Activated T-helper 9 cell treated with anti-CD3 and anti-CD28 coated beads, Interleukin-2, amount 50 U/mL, for 16 hours (primary cell): ENCODE measurements at places on chromosomes 1 and 21.

DNA sequence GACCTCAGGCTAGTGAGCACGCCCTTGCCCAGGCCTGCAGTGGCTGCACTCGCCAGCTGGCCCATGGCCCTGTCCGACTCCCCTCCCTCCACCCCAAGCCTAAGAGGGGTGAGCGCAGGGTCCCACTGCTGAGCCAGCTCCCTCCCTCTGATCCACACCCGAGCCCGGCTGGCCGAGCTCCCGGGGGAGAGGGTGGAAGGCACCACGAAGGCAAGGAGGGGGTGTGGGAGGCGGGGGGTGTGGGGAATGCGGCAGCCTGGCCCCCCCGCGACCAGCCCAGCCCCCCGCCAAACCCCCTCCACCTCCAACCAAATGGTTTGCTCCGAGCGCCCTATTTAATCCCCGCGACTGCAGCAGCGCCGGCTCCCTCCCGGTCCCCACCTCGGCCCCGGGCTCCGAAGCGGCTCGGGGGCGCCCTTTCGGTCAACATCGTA lies at the start of gene CADM3:
TSS of gene CADM3 (plus strand) at position 362 of the 434 bp plus-strand sequence. CDS start 151 bp downstream, outside the sequence.
- DNase-seq: no peak

DNA sequence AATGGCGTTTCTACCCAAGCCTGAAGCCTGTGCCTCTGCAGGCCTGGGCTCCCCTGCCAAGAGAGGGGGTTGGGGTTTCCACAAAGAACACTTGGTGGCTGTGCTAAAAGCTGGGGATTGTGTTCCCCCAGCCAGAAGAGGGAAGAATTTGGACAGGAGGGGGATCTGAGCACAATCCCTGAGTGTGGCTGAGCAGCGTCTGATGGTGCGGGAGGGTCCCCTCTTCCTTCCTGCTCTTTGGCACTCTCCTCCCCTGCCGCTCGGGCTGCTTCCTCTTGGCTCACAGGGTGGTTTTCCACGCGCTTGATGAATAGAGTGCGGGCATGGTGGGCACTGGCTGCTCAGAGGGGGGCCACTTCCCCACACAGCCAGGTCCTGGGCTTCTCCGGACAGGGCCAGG lies 3.7 kb downstream of the GPR37L1 start:
- DNase-seq: no peak

DNA sequence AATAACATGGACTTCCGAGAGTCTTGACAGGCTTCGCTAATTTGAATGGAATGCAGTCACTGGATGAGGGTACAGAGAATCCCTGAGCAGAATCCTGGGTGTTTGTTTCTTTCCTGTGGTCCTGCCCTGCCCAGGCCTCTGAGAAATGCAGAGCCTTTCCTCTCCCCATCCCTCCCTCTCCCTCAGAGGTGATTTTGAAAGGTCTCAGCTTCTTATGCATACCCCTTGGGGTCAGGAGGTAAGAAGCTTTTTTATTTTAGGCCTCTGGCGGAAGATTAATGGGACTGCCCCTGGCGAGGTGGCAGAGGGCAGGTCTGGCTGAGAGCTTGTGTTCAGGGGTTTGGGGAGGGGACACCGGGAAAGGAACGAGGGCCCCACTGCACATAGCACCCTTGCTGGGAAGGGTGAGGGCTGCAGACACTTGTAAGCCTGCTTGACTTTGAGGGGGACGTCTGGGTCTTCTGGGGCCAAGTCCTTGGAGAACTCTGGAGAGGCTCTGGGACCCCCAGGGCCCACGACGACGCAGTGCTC lies 116.5 kb upstream of the SLC45A1 start:
- no peak for DNase-seq

DNA sequence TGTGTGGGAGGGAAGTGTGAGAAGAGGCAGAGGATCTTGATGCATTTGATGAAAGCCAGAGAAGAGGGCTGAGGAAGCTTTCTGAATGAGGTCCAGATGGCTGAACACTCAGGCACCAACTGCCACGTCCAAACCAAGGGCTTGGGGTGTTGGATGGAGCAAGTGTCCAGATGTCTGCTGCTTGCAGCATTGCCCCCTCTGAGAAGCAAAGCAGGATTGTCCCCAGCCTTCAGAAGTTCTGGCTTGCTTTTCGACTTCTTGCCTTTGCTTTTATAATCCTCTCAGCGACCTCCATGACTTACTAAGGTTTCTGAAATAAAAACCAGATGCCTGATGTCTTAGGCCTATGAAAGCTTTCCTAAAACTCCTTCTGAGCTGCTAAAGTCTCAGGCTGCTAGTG lies 182.5 kb downstream of the HUNK start:
- no peak for DNase-seq

DNA sequence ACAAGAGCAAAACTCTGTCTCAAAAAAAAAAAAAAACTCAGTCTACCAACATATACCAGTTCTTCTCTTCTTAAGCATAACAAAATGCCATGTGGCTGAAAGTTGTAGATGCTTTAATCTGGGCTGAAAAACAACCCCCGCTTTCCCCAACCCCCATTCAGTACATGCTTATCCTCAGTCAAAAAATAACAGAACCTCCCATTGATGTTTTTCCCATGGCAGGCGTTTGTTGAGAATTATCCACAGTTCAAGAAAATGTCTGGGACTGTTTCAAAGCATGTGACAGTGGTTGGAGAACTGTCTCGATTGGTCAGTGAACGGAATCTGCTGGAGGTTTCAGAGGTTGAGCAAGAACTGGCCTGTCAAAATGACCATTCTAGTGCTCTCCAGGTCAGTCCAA lies 14.9 kb downstream of the VPS45 start:
- no peak for DNase-seq

- no peak for DNase-seq
Observed at GRCh38 chr1:45522324-45523104, 830 bp upstream of the PRDX1 start.

DNA sequence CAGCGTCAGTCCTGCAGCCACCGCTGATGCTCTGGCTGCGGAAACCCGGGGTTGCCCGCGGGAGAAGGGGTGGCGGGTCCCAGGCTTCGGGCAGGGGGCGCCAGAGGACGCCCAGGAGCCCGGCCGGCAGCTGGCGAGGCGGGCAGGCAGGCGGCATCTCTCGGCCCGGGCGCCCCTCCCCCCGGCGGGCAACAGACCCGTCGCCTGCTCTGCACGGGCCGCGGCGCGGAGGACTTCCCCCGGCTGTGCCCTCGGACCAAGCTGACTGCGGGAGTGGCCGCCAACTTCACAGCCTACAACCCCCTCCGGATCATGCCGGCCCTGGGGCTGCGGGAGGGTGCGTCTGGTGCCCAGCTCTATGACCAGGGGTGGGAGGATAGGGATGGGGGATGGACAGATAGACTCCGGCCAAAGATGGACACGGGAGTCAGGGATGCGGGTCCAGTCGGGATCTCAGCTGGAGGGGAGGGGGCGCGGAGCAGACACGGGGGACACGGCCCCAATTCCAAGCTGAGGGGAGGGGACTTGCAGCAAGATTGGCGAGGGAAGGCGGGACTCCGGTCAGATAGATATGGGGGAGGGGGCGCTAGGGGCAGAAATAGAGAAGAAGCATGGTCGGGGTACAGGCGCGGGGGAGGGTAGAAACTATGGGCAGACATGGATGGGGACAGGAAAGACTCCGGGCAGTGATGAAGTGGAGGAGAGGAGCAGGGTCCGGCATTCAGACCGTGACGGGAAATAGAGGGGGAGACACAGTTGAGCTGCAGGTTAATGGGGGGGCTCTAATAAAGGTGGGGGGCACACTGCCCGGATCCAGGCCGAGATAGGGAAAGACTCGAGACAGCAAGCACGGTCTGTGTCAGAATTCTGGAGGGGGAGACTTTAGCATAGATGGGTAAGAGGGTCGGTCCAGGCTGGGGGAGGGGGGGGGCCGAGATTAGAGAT lies 1.1 kb downstream of the ADGRB2 start:
- peak; percentile 56 for DNase-seq

- no peak for DNase-seq
Observed at GRCh38 chr1:17603091-17603841, 63.8 kb downstream of the ARHGEF10L start.

DNA sequence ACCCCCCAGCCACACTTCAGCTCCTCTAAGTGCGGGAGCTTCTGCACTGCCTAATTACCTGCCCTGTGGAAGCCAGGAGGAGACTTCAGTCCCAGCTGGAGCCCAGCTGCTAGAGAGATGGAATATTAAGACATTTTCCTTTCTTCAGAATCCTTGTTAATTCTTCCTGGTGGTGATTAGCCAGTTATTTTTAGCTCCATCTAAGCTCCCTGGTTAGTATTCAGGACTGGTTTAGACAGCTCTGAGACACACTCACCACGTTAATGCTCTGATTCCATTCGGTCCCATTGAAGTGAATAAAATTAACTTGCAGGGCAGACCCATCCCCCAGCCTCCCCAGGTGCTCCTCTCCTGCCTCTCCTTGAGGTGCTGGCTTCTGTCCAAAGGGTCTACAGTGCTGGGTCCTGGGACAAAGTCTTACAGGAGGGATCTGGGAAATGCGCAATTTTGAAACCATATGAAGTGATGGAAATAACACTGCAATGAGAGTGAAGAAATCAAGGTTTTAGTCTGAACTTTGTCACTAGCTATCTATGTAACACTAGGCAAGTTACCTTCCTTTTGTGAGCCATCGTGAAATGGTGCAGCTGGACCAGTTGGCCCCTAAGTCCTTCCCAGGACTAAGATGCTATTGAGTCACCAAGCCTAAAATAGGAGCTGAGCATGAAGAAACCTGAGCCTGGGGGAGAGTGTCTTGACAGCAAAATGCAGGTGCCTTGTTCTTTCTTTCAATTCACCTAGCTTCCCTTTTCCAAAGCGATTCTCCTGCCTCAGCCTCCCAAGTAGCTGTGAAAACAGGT lies 117.4 kb upstream of the ATP1A1 start:
- DNase-seq: no peak

GRCh38 chr1:94072840-94073522 lies 48.0 kb downstream of the ABCA4 start:
- no peak for DNase-seq
